Stromal cell of bone marrow (primary cell): ENCODE measurements at places on chromosomes 2 and 18.

DNA sequence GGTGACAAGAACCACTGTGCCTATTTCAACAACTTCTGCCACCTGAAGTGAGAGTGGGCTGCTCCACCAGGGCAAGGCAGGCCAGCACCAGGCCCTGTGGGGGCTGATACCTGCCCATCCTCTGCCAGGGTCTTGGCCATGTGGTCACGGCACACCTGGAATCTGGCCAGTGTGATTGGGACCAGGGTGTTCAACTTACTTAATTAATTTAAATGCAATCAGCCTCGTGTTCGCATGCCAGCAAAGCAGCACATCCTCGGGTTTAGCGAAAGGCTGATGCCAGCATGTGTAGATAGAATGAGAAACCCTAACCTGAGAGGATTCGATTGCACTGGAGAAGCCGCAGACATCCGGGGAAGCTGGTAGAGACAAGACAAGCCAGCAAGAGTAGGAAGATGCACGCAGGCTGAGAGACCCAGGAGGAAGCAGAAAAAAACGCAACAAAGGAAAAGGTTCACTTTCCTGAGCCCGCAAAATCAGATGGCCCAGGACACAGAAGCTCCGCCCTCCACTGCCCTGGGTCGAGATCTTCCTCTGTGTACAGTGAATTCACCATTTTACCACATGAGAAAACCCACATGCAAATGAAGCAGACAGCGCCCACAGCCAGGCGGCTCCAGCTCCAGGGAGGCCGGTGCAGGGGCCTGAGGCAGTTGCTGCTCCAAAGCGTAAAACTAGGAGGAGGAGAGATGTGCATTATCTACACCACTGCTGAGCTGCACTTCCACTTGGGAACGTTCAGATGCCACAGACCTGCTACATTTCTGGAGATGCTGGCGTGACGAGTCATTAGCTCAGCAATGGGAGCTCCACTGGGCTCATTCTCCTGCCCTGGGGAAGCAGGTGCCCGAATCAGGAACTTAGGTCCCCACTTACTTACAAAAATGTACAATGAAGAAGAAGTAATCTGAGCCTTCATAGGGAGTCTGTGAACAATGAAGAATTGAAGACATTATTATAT, 92.1 kb downstream of the TMEM18 start:
- DNase-seq, result no peak

- DNase-seq, result no peak
Measured at GRCh38 chr2:15790838-15791237, 149.5 kb upstream of the MYCN start.

GRCh38 chr2:4144731-4145130, 441.4 kb downstream of the DCDC2C start:
- DNase-seq, result no peak

DNA sequence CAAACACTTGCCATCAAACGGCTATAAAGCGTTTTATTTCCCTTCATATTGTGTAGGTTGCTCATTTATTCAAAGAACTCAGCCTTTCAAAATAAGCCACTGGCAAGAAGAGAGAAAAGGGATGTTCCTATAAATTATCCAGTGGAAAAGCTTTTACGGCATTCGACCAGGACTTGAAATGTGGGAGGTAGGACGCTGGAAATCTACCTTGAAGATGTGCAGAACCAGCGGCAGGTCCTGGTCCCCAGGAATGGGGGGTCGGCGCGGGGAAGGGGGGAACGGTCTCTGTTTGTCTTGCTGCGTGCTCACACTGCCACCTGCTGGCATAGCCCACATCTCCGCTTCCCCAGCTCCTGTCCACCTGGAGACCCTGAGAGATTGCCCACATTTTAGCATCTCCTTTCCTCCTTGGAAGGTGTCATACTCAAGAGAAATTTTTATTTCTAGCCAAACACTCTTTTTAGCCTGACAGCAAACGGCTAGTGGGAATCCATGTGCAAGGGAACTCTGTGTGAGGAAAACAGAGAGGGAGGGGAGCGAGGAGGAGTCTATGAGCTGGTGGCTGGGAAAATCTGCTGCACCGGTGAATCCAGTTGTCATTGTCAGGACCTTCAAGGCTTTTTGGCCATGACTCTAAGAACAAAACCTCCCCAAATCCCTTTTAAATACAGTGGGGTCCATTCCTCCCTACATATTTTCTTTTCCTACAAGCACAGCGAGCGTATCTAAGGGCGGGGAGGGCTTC, 349.0 kb upstream of the PKDCC start:
- no peak for DNase-seq

- no peak for DNase-seq
Measured at GRCh38 chr18:61496374-61496773, 163.1 kb downstream of the CDH20 start.

DNA sequence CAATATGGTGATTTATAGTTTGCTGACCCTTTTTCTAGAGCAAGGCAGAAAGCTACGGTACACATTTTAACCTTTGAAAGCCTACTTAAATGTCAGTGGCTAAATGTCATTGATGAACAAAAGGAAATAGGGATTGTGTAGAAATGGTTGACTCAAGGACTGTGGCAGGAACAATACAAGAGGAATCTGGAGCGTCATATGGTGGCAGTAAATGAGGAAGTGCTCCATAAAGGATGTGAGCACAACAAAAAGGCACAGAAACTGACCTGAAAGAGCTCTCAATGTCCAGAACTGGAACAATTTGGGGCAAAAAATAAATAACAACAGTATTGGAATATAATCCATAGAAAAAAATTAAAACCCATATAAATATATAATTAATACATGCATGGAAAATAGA, 443.9 kb upstream of the VRK2 start:
- no peak for DNase-seq

DNA sequence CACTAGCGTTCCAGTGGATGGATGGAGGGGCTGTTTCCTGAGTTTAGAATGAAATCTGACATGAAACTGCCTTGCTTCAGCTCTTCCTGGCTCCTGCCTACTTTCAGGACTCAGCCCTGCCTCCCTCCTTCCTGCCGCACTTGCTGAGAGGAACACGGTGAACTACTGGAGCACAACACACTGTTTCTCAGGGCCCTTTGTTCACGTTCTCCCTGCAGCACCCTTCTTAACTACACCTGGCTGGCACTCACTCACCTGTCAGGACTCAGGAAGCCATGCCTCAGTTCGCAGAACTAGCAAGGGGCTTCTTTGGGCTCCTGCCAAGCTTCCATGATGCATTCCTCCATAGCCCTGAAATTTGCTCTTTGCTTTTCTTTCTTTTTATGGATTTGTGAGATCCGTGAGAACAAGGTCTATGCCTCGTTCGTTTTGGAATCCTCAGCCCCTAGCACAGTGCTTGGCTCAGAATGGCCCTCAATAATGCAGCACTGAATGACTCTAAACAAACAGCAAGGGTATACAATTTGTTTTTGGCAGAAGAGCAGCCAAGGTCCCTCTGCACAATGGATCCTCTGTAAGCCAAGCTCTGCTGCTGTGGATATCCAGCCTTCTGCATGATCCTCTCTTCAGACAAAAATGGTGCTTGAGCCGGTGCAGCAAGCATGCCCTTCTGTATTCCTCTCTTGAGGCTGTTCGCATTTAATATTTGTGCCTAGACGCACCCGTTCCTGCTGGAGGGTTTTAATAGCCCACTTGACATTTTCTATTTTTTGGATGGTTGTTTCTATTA, 357.0 kb downstream of the TSN start:
- DNase-seq, result no peak

GRCh38 chr2:119771331-119771730, 11.6 kb downstream of the PTPN4 start:
- no peak for DNase-seq

DNA sequence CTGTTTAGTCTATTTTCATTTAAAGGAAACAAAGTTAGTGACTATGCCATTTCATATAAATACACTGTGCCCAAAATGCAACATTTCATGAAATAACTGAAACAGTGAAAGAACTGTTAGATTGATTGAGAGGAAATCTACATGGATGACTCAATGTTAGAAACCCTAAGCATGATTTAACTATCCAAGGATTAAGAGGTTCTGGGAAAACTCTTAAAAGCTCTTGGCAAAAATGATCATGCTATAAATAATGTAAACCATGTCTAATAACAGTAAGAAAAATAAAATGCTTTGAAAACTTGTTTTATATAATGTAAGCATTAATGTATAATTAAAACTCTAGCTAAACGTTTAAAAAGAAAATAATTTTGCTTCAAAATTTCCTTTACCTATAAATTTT, 23.5 kb downstream of the MMADHC start:
- DNase-seq, result no peak

GRCh38 chr18:59101830-59102414, 37.8 kb upstream of the SEC11C start:
- DNase-seq, result no peak

GRCh38 chr2:96265349-96265839, 403 bp downstream of the TMEM127 start:
- DNase-seq, result no peak

DNA sequence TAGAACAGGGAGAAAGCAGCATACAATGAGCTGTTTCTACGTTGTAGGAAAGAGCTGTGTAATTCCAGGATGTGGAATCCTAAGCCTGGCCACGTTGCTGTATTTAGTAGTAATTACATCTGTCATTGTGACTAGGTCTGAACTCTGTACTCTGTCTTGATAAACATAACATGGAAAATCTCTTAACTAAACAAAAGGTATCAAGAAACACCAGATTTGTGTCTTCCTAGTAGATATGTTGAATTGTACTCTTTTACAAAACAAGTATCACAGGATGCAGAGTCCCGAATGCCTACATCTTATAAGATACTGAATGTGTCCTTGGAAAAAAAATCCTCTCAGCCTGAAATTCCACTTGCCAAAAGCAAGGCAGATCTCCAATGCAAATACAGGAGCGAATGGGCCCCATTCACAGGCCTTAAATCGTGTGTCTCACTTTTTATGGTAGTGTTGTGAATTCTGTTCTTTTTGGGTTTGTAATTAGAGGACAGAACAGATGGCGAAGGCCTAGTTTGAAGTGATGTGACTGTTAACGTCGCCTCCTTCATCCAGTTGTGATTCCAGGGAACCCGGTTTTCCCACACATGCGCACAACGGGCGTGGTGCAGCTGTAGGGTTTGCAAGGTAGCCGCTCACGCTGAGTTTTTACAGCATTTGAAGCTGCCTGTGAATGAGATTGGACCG, 246.5 kb downstream of the GBX2 start:
- DNase-seq, result no peak

- no peak for DNase-seq
Measured at GRCh38 chr18:44885507-44885906, 204.8 kb downstream of the SETBP1 start.
